Cortex of kidney (tissue), 1 donor: ENCODE measurements at places on chromosomes 5 and 9.

DNA sequence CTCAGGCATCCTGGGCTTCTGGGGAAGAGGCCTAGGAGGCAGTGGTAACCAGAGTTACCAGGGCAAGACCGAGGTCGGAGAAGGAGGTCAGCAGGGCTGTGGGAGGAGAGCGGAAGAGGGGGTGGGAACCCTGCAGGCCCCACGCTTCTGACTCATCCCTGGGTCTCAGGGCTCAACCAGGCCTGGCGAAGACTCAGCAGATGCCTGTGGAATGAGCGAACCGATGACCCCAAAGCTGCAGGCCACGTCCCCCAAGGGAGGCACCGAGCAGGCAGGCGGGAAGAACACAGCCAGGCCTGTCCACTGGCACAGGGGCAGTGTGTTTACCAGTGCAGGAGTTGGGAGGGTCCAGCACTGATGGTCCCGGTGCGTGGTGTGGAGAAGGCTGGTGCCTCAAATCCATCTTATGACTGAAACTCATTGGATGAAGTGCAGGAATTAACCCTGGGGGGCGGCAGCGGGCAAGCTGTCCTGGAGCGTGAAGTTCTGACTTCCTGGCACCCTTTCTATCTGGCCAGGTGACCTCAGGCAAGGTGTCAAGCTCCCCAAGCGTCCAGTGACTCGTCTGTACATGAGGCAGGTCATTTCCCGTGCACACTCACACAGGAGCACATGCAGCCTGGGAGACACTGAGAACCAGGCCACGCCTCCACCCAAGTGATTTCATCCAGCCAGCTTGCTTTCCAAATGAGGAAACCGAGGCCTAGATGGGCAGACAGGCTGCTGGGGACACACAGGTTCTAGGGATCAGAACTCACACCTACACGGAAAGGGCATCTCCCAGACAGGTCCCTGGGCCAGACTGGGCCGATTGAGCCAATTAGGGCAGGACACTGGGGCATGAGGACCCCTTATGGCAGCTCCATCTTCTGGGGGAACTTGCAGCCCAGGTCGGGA is 69.1 kb downstream of the ADAMTS2 start:
- DNase-seq, result no peak

DNA sequence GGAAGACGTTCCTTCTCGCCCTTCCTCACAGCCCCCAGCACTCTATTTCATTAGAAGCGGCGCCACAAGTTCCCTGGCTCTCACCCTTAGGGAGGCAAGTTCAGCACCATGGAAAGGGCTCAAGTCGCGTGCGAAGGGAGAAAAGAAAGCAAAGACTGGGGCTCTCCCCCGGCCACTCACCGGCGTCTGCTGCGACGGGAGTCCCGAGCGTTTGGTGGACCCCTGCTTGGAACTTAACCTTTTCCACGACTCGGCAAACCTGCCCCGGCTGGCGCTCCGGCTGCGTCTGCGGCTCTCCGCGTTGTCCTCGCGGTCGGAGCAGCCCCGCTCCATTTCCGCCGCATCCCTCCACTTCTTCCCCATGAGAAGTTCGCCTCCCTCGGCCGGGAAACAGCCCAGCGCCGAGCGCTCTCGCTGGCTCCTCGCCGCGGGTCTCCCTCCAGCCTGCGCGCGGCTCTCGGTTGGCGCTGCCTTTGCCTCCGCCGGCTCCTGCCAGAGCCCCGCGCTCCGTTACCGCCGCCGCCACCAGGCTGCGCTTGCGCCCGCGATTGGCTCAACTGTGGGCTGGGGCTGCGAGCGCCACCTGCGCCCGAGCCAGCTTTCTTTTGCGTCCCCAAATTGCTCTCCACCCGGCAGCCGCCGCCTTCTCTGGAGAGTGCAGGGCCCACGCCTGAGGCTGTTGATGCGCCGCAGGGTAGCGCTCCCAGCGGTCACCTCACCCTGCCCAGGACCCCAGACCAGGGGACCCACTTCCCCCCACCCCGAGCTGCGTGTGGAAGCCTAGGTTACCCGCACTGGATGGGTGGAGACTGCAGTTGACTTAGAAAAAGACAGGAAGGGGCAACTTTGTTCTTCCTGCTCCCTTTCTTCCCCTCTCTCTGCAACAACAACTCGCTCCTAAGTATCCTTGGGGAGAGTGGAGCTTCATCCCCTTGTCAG is 321.6 kb downstream of the CEMIP2 start:
- DNase-seq, result no peak

DNA sequence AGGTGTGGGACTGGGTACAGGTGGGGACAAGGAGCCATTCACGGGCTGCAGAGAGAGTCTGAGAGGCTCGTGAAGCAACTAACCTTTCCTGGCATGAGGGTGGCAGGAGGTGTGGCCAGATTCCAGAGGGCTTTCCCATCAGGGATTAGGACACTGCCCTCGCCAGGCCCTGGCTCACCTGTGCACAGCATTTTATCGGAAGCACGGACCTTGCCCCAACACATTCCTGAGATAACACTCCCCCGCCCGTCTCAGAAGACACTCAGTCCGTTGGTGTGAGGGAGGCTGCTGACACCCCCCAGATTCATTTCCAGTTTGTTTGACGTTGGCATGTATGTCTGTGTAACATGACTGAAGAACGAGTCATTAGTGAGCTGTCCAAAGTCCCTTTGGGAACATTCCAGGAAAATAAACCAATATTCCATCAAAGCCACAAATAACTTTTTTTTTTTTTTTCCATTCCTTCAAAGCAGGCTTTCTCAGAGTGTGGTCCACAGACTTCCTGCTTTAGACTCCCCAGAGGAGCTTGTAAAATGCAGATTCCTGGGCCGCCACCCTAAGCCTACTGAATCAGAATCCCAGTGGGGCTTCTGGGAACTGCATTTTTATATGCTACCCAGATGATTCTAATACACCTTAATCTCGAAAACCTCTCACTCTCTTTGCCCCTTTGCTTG is 23.4 kb downstream of the WWC1 start:
- no peak for DNase-seq

DNA sequence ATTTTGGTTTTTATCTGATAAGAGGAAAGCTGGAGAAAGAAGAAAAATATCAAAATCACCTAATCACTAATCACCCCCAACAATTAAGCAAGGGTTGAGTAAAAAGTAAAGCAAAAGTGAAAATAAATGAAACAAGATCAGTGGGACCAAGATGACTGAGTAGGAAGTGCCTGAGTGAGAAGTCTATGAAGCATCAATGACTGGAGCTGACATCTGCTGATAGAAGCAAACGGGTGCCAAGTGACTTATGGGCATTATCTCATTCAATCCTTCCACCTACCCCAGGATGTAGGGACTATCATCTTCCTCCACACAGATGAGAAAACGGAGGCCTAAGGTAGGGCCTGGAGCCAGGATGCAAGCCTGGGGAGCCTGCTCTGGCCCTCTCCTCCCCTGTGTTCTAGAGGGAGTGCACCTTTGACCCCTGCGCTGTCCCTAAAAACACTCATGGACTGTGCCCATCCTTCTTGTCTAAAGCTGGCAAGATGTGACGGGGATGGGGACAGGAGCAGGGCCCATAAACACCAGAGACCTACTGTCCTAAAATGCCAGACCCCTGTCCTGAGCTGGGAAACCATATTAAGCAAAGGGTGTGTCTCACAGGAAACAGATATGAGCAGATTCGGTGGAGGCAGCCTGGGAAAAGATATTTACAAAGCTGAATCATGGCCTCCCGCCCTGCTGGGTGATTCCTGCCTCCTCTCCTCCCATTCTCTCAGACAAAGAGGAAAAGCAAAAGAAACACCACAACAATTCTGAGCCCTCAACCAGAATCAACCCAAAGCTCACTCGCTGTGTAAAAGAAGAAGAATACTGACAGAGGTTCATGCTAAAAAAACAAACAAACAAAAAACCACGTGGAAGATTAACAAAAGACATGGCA is 116.0 kb downstream of the AUH start:
- DNase-seq, result no peak

DNA sequence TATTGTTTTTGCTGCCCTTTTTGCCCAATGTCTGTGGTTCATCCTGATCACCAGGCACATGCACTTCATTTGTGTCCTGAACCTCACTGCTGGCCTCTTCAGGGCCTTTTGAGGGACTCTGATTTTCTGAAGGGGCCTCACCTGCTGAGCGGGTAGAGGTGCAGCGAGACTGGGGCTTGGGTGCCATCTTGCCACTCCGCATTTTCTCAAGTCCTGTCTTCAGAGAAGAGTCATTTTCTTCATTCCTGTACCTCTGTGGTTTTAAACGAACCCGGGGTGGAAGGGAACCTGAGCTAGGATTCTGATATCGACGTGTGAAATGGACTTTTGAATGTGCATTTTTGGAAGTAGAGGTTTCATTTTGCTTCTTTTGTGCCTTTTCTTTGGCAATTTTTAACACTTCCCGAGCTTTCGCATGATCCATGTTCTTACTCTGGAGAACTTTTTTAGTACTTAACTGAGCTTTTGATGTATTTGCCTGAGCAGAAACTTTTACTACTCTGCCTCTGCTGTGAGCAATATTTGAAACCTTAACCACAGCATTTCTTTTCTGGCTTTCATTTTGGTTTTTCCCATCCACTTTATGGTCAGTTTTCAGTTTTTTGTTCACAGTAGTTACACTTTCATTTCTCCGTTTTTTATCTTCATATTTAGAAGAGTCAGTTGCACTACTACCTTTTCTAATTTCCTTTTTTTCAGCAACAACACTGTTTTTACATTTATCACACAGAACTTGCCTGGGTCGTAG is 26.1 kb downstream of the PWWP2A start:
- DNase-seq, result no peak

DNA sequence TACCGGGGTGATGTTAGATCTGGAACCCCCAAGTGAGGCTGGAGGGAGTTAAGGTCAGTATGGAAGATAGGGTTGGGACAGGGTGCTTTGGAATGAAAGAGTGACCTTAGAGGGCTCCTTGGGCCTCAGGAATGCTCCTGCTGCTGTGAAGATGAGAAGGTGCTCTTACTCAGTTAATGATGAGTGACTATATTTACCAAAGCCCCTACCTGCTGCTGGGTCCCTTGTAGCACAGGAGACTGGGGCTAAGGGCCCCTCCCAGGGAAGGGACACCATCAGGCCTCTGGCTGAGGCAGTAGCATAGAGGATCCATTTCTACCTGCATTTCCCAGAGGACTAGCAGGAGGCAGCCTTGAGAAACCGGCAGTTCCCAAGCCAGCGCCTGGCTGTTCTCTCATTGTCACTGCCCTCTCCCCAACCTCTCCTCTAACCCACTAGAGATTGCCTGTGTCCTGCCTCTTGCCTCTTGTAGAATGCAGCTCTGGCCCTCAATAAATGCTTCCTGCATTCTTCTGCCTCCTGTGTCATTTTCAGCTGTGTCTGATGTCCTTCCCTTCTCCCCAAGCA is 2.3 kb upstream of the MYOZ3 start:
- no peak for DNase-seq

- DNase-seq, result no peak
Observed at GRCh38 chr5:107817436-107817835, 146.7 kb upstream of the EFNA5 start.

DNA sequence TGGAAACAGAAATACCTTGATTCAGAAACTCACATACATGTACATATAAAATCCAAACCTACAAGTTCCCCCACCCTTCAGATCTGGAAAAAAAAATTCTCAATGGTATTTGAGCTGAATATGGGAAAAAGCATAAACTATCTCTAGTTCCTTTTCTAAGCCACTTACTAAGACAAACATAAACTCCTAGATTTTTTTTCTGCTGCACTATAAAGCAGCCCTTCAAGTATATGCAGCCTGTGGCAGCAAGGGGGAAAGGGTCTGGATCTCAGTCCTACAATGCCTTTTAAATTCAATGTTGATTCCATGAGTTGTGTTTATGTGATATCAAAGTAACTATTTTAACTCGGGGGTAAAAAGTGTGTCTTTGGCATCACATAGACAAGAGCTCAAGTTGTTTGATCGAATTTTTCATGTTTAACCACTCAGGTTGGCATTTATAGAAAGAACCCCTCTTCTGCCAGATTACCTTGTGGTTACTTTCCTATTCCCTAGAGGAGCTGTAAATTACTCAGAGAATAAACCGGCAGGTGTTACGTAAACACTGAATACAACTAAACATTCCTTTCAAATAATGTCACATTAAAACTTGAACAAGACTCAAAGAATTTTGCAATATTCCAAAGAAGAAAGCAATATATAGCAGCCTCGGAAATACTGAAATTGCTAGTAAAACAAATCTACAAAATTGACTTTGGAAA is 91.8 kb upstream of the FER start:
- DNase-seq, result no peak

DNA sequence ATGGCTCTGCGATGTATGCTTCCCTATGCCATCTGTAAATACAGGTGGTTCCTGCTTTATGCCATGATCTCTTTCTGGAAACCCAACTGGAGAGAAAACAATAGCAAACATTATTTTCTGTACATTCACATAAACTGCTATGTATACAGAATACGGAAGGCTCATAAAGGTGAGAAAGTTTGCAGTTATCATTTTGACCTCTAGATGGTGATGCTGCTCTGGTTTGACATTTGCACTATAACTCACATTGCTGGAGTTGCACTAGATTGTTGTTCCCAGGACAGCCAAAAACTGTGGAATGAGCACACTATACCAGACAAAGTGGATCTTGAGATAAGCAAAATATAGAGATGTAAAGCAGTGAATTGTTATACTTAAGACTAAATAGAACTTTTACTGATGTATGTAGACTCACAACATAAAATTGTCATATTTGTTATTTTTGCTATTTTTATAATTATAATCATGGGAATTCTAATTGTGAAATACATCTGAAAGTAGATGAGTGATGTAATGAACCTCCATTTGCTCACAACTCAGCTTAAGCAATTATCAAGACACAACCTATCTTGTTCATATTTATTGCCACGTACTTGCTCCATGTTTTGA is 246.5 kb downstream of the PTPRD start:
- DNase-seq, result no peak

- no peak for DNase-seq
Observed at GRCh38 chr9:129254566-129255287, 76.7 kb upstream of the IER5L start.

- DNase-seq, result no peak
Observed at GRCh38 chr9:91951944-91952520, 2.0 kb upstream of the ROR2 start.

- DNase-seq, result no peak
Observed at GRCh38 chr5:100430268-100431195, 104.6 kb upstream of the FAM174A start.
